ENCODE measurements at places on chromosomes 4 and X.

- DNase-seq = no peak
Measured at GRCh38 chrX:122134291-122134690, 1049.8 kb upstream of the GRIA3 start.

DNA sequence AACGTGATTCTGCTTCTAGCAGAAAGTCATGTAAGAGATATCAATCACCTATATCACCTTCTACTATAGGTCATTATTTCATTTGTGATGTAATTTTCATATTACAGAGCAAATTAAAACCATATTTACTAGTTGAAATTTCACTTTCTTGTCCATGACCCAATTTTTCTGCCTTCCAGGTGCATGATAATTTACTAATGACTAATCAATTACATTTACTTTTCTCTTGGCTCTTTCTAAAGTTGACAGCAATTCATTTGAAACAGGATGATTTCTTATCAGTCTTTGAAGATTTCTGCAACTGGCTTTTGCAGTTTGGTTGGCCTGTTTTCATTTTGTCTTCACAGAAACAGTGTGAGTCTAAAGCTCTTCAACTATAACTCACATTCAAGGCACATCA lies 81.4 kb downstream of the ZAR1 start:
- DNase-seq = no peak

- DNase-seq = no peak
Measured at GRCh38 chr4:80240976-80241375, 25.5 kb upstream of the FGF5 start.

GRCh38 chr4:113692809-113693411 lies 68.6 kb downstream of the CAMK2D start:
- DNase-seq = no peak

DNA sequence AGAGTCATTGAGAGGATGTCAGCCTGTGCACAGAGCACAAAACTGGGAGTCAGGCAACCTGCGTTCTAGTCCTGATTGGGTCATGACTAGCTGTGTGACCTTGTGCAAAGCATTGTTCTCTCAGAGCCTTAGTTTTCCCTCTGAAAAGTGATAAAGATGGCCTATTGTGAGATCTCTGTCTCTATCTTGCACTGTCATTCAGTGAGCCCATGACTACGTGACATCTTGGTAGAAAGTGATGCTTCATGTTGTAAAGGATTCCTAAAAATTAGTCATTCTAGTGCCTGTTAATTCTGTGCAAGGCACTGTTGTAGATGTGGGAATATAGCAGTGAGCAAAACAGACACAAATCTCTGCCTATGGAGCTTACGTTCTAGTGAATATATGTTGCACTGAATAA lies 2.5 kb downstream of the PGRMC1 start:
- no peak for DNase-seq

DNA sequence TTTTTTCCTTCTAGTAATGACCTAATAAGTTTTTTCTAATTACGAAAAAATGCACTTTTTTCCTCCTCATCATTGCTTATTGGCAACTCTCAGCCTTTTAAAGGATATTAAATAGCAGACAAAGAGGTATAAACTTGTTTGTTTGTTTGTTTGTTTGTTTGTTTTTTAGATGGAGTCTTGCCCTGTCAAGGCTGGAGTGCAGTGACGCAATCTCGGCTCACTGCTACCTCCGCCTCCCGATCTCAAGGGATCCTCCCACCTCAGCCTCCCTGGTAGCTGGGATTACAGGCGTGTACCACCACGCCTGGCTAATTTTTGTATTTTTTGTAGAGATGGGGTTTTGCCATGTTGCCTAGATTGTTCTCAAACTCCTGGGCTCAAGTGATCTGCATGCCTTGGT lies 6.0 kb downstream of the RBM47 start:
- DNase-seq = no peak

GRCh38 chrX:120560405-120560841 lies 339 bp downstream of the CUL4B start:
- peak; percentile 15 for DNase-seq

DNA sequence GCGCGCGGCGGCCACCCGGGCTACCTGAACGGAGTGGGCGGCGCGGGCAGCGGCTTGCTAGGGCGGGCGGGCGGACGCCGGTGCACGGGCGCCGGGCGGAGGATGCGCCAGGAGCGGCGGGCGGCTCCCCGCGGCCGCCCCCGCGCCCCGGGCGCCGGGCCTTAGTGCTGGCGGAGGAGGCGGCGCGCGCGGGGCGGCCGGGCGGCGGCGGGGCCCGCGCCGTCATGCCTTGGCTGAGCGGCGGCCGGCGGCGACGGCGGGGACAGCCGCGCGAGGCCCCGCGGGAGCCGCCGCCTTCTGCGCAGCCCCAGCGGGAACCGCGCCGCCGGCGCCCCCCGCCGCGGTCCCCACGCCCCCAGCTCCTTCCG lies 48.2 kb downstream of the CLDN34 start:
- DNase-seq = no peak

DNA sequence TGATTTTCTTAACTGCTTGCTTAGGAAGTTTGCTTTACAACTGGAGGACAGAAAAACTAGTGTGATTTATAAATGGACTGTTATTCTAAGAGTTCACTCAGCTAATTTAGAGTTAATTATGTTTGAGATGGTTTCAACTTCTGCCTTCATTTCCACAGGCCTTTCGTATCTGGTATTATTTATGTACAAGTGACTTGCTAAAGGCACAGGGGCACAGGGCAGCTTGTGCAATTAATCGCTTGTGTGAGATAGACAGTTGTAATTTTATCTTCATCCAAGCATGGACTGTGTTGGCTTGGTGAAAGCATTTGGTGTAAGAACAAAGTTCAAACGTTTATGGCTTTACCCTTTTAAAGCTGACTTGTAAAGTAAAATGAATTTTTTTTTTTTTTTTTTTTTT lies 38.3 kb downstream of the GPAT3 start:
- no peak for DNase-seq

DNA sequence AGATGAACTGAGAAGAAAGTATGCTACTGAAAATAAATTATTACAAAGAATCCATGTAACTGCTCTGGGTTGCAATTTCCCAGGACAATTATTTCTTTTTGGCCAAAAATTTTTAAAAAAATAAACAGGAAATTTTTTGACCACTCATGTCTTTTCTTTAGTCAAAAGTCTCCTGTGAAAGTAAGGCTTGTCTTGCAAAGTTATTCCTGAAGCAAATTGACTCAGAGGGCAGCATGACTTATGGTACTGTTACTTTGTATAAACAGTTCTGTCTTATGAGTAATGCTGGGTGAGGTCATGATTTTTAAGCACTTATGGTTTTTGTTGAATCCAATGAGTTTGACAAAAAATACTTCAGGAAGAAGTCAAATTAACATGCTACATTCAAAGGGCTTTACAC lies 292.8 kb upstream of the ARSJ start:
- peak; percentile 80 for DNase-seq

DNA sequence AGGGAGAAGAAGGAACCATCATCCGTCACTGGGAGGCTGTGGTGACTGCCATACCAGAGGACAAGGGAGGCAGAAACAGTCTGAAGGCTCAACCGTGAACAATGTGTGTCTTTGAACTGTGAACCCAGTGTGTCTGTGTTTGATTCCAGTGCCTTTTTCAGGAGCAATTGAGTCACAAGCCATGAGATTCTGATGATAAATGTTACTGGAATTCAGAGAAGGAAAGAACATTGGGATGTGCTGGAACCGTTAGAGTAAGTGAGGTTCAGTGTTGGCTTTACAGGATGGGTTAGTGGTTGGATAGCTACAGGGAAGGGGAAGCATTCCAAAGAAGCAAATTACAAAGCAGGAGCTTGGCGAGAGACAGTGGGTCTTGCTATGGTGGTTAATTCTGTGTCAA lies 464.4 kb downstream of the TRIML1 start:
- DNase-seq = no peak

DNA sequence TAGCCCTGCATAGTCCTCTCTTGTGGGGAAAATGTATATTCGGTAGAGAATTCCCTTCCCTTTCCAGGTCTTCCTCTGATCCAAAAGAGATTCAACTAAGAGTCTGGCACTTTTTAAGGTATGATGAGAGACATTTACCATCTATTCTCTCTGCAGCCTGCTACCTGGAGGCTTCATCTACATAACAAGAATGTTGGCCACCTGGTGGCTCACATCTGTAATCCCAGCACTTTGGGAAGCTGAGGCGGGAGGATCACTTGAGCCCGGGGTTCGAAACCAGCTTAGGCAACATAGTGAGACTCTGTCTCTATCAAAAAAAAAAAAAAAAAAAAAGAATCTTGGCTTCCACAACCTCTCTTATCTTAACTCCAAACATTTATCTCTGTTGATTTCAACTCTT lies 40.4 kb upstream of the NOCT start:
- DNase-seq = no peak

DNA sequence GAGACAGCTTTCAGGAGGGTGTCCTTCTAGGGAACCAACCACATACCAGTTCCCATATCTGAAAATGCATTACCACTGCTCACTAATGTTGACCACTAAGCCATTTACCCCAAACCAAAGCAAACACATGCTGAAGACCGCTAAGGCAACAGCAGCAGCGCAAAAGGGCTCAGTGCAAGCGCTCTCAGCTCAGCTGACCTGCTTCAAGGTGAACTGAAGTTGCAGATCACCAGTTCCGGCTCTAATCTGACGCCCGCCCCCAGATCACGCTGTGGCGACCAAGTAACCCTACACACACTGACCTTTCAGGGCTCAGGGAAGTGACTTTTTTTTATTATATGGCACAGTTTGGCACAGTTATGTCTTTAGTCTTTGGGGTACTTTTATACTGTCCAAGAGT lies 5.8 kb downstream of the MECP2 start:
- DNase-seq = no peak

GRCh38 chr4:159446266-159446976 lies 343.5 kb downstream of the RAPGEF2 start:
- DNase-seq = peak; percentile 80

DNA sequence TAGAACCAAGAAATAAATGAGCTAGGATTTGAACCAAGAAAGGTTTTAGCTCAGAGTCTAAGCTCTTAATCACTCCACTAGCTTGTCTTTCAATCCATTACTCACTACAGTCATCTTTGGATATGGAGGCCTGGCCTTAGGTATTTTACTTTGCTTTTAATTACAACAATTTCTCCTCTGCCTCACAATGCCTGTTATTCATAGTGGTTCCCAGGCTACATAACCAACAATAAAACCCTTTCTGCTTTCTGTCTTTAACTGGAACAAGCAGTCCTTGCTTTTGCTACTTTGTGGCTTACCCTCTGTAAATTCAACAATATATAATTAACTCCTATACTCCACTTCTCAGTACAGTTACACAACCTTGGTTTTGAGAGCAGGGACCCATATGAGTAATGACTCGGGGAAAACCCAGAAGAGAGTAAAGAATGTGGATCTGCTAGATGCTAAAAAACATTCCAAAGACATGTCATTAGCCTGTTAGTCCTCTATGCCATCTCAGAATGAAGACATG lies 94.7 kb upstream of the NAP1L5 start:
- DNase-seq = no peak

DNA sequence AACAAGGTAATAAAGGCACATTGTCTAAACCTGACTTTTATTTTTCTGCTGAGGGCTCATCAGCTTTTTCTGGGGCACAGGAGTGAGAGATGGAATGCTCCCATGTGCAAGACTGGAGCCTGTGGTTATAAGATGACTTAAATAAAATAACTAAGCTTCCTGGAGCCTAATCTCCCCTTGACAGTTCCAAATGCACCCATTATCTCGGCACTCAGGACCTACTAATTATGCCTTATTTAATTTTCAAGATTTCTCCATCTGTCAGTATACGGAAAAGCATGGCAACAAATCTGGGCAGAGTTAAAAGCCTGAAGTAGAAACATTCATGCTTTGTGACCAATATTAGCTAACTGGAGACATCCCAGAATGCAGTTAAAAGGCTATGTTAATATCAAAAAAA lies 416.7 kb upstream of the TEX13C start:
- no peak for DNase-seq

DNA sequence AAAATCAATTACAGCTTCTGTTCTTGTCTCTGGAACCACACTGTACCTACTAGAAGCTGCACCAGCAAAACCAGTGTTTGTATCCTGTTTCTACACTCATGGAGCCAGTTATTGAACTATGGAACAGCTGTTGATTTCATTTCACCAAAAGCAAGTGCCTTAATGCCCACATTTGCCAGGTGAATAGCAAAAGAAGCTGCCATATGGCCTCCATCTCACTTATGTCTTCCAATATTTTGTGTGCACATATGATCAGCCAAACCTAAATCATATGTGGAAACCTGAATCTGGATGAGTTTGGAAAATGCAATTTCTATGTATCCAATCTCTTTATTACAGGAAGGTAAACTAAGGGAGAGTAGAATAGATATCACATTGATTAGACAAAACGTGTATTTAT lies 415.8 kb upstream of the GRID2 start:
- no peak for DNase-seq

DNA sequence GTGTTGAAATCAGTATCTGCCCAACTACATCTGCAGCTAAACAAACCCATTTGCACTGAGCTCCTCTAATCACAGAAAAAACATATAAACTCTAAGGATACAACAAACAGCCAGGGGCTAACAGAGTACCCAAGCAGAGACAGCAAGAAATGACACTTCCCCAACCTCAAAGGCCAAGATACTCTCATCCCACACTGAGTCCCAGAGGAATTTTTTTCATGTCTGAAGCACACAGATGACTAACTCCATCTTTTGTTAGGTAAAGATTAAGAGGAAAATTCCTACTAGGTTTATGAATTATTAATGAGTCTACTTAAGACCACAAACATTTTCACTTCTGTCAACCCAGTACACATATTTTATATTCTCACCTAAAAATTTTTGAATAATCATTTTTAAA lies 31.6 kb downstream of the SEPSECS start:
- no peak for DNase-seq

DNA sequence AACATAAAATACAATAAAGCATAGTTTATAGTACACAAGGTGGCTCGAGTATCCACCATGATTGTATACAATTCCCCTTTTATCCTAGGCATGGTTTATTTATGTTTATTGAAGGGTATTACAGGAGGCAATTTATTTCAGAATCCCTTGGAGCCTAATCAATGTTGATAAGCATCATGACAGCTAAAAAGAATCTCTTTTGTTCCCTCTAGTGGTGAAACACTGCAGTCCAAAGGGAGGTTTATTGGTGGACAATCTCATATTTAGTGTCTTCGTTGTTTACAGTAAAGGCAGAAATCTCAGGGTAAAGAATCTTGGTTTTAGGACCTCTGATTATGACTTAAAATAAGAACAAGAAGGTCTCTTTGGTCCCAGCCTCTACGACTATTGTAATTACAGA lies 1712.5 kb downstream of the C4orf33 start:
- DNase-seq = peak; percentile 4

DNA sequence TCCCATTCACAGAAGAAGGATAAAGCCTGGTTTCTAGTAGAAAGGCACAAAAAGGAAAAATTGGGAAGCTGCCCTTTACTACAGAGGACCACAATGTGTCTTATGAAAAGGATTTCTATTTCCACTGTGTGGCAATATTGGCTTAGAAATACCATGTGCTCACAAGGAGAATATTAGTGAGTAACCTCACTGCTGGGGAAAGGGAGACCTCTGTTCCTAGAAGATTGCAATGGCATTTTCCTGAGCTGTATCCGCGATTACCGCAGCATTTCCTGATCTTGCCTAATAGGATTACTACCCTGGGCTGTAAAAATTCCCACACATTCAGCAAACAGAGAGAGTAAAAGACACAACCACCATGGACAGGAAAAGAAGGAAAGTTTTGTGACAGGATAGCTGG lies 308.8 kb upstream of the TECRL start:
- DNase-seq = no peak

GRCh38 chr4:122830426-122831095 lies 3.9 kb downstream of the FGF2 start:
- no peak for DNase-seq

- peak; percentile 83 for DNase-seq
Measured at GRCh38 chr4:48906206-48907173, at the start of gene OCIAD2. OCIAD2 (minus strand) TSS chr4:48906774; CDS start chr4:48904549, 2,225 bp downstream.

GRCh38 chr4:188613976-188614375 lies 474.7 kb downstream of the TRIML1 start:
- no peak for DNase-seq
